Fibroblast of skin of left biceps (primary cell): ENCODE measurements at places on chromosomes 11 and 22.

DNA sequence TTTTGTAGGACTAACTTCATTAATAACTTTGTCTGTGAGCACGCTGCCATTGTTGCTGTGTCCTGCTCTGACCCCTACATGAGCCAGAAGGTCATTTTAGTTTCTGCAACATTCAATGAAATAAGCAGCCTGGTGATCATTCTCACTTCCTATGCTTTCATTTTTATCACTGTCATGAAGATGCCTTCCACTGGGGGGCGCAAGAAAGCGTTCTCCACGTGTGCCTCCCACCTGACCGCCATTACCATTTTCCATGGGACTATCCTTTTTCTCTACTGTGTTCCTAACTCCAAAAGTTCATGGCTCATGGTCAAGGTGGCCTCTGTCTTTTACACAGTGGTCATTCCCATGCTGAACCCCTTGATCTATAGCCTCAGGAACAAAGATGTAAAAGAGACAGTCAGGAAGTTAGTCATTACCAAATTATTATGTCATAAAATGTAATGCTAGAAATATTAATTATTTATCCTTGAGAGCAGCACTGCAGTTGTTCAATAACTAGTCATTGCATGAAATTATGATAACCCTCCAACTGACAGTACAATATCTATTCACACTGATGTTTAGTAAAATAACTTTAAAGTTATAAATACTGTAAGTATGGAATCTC is 46.4 kb upstream of the OR5D13 start:
- DNase-seq, result no peak

GRCh38 chr11:117519170-117519569 is 191.5 kb downstream of the CEP164 start:
- DNase-seq, result no peak

GRCh38 chr11:96051820-96052219 is 127.9 kb upstream of the MTMR2 start:
- DNase-seq, result no peak

DNA sequence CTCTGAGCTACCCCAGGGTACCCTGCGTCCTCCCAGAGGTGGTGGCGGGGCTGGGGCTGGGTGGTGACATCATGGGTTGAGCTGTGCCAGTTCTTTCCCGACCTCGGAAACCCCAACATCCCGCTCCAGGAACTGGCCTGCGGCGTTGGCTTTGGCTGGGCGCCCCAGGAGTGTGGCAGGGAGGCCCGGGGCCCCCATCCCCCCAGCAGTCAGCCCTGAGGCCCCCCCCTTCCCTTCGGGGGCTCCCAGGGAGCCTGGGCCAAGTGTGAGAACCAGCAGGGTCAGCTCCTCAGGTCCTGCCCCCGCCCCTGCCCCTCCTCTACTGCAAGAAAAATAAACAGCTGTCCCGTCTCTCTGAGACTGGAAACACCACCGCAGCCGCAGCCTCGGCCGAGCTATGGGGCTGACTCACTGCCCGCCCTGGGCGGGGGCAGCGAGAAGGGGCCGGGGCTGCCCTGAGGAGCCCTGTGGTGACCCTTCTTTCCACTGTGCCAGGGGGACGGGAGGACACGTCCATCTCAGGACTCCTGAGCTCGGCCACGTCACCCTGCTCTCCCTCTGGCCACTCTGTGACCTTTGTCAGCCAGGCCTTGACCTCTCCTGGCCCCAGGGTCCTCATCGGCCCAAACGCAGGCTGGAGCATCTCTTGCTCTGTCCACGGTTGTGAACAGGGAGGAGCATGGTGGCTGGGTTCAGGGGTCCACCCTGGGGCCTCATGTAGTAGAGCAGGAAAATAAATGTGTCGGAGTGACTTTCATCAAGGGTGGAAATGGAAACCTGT is 73.4 kb downstream of the WNT7B start:
- DNase-seq, result no peak

DNA sequence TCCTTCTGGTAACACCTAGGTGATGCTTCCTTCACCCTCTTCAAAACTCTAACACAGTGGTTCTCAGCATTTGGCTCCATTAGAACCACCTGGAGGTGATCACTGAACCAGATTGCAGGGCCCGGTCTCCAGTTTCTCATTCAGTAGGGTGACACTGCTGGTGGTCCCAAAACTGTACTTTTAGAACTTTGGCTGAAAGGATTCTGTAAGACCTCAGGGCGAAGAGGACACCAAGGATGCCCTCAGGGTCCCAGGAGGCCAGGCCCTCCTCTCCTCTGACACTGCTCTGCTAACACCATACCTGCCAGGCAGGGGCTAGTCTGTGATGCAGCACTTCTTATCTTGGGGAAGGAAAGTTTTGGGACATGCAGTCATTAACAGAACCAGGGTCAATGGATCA is 9.0 kb downstream of the VSTM5 start:
- no peak for DNase-seq

DNA sequence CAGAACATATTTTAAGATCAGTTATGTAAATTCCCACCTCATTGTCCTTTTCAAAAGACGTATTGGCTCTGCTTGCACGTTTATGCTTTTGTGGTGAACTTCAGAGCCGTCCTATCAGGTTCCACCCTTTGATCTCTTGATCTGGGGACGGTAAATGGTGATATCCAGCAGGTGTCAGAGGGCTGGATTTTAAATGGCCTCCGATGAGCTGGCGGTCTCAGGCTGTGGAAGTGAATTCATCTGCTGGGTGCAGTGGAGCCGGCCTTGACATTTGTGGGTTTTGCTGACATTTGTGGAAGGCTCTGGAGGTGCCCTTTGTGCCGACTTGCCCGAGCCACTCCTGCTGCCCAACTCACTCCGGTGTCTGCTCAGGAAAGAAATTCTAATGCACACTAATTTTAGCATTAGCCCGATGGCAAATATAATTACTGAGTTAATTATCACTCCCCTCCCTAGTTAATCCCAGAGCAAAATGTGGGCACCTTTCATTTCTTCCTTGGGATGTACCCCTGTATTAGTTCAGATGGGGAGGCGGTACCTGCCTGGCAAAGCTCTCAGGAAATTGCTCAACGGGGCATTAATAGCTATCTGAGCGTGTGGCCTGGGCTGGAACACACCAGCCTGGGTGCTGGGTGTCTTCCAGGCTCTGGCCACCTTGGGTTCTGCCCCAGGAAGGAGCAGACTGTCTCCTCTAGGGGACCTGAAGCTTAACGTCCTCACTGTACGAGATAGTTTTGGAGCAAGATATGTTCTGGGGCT is 9.1 kb downstream of the LRP5 start:
- no peak for DNase-seq

GRCh38 chr11:64409707-64410403 is 50.9 kb downstream of the RPS6KA4 start:
- no peak for DNase-seq

DNA sequence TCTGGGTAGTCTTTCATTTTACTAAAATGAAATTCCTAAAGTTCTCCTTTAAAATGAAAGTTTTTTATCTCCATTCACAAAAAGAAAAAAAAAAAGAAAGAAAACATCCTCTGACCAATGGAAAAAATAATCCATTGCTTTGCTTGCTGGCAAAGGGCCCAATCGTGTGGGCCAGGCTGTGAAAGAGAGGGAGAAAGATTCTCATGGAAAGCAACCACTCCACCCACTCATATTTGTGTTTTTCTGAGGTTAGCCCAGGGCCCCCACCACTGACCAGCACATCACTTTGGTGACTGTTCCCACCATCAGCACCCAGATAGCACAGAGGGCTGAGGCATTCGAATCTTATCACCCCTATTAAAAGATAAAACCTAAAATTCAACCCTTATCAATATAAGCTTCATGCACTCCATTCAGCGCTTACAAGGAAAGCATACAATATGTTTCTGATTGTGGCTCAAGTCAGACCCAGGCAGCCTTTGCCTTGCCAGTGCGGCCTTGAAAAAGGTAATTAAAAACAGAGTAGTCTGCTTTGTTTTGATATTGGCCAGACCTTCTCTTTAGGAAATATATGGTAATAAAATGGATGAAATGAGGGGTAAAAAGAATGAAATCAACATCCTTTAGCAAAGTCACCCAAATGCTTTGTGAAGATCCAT is 192.8 kb downstream of the ETS1 start:
- DNase-seq, result no peak

- no peak for DNase-seq
These were observed 27.2 kb upstream of the RASSF10 start for GRCh38 chr11:12981676-12982522.

DNA sequence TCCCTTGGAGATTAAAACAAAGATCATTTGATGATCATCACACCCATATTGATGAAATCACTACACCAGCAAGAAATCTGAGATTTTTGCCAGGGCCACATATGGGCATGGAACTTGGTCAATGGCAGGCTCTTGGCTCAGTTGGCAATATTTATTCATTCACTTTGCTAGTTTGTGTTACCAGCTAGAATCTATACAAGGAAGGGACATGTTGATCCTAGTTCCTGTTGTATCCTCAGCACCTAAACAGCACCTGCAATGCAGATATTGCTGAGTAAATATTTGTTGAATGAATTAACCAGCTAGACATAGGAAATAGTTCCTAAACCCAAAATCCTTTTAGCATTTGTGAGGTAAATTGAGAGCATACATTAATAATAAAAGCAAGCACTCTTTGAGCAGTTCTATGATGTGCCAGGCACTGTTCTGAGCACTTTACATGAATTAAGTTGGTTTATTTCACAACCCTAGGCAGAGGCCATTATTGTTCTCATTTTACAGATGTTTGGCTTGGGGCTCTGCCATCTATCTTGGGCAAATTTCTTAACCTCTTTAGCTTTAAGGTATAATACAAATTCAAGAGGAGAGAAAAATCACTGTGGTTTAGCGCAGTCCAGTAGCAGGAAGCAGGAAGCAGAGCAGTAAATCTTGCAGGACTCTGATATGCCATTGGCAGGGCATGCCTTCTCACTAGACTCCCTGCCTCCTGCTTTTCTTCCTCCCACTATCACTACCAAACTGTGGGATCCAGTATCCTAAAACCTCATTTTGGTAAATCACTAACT is 1.6 kb downstream of the TRIM68 start:
- no peak for DNase-seq

DNA sequence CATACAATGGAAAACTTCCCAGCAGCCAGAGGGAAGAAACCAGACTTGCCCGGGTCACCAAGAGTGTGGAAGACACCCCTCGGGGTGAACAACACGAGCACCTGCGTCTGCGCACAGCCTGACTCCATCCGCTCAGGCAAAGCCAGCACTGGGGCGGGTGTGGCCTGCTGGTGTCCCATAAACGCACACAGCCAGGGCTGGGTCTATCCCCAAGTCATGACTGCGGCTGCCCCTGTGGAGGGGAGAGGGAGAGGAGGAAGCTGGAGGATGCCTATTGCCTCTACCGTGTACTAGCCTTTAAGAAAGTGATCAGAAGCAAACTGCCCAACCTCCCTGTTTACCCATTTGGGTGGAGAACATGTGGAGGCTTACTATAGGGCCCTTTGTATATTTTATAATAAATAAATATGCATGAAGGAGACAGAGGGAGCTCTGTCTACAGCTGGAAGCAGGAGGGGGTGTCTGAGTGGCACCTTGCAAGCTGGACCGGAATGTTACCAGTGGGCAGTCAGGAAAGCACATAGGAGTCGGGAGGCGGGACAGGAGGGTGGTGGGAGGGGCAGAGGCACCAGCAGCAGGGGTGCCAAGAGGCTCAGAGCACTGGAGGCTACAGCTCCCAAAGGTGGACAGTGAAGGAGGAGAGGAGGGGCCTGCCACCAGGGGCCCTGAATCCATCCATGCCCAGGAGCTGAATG is 79.6 kb downstream of the PHF21B start:
- no peak for DNase-seq

GRCh38 chr11:11988099-11988651 is 20.3 kb downstream of the DKK3 start:
- DNase-seq, result no peak

- DNase-seq, result no peak
These were observed 18.9 kb upstream of the UVRAG start for GRCh38 chr11:75796091-75796435.

DNA sequence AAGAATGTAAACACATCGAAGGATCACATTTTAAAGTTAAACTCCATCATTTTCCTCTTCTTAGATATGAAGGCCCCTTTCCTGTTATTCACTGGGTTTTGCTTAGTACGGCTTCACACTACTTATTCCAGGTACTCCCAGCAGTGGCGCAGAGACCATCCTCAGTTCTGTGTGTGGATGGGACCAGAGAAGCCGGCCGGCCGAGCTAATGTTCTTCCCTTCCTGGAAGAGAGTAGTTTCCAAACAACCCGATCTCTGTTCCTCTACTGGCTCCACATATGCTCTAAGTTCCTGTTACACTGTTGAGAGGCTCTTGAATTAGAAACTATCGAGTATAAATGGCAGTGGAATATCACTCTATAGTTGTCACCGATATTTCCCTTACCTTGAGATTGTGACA is 684 bp upstream of the NFRKB start:
- no peak for DNase-seq

DNA sequence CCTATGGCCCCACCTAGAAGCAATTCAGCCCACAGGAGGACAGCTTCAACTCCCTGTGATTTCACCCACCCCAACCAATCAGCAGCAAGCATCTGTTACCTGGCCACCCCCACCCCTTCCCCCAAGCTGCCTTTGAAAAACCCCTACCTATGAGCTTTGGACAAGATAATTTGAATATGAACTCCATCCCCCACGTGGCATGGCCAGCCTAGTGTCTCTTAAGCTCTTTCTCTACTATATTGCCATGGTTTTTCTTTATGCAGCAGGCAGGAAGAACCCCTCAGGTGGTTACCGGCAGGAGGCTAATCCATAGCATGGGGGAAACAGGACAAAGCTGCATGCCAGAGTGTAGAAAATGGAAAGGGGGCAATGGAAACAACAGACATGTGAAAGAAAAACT is 29.0 kb downstream of the CTSC start:
- DNase-seq, result no peak

DNA sequence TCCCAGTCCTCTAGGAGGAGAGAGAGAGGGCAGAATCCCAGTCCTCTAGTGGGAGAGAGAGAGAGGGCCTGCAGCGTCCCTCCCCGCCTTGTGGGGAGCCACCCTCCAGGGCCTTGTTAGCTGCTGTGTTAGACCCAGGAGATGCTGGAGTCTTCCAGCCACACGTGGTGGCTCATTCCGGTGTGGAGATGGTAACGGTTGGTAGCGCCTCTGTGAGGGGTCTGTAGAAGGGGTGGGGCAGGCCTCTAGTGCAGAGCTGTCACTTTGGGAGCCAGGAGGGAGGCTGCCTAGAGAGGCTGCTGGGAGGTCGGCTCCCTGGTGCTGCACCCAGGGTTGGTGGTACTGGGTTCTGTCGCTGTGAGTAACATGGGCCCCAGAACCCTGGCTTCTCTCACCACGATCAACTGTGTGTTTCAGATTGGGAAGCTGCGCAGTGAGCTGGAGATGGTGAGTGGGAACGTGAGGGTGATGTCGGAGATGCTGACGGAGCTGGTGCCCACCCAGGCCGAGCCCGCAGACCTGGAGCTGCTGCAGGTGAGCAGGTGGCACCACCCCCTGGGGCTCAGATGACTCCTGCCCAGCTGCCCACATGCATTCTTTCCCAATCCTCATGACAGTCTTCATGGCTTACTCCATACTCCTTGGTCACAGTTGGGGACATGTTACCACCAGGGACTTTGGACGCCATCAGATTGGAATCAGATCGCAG is 27.3 kb downstream of the TOM1 start:
- no peak for DNase-seq
